ENCODE measurements at places on chromosomes 7 and 10.
A peak's percentile ranks its signal among the peaks of the same experiment; 100 is the strongest.

DNA sequence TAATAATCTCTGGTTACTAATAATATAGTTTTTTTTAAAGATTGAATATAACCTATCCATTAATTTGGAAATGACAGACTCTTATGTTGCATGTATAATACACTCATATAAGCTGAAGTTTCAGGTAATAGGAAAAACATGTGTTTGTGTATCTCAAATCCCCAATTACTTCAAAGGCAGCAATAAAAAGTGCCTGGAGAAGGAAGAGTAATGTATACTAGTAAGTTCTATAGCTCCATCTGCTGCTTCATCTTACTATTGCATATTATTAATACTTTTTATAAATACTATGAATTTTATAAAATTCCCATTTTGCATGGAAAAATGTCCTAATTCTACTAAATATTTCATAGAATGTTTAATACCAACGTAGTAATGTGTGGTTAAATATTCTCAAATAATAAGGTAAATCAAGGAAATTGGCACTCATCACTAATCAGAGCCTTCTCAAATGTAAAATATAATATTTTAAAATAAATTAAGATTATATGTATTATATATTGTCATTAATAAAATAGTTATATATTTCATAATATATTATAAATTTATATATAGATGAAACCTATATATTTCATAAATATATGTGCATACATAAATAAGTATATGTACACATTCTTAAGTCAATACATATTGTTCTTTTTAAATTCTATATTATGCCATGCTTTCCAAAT lies 311.9 kb downstream of the HGF start:
- peak; percentile 36 for DNase-seq

DNA sequence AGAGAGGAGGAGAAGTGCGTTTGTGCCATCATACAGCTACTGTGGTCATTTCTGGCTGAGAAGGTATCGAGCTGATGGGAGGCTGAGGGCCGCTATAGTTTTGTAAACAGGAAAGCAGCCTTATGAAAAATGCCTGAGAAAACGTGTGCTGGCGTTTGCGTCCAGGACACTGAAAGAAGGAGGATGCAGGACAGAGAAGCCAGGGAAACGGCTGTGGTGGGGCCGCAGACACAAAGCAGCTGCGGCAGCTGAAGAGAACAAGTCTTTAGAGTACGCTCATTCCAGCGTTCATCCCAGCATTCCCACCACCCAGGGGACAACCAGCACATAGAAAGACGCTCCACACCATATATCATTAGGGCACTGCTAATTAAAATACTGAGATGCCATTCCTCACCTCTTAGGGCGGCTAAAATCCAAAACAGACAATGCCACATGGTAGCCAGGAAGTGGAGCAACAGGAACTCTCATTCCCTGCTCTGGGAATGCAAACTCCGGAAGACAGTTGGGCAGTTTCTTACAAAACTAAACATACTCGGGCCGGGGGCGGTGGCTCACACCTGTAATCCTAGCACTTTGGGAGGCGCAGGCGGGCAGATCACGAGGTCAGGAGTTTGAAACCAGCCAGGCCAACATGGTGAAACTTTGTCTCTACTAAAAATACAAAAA lies 18.4 kb downstream of the GNA12 start:
- no peak for DNase-seq

DNA sequence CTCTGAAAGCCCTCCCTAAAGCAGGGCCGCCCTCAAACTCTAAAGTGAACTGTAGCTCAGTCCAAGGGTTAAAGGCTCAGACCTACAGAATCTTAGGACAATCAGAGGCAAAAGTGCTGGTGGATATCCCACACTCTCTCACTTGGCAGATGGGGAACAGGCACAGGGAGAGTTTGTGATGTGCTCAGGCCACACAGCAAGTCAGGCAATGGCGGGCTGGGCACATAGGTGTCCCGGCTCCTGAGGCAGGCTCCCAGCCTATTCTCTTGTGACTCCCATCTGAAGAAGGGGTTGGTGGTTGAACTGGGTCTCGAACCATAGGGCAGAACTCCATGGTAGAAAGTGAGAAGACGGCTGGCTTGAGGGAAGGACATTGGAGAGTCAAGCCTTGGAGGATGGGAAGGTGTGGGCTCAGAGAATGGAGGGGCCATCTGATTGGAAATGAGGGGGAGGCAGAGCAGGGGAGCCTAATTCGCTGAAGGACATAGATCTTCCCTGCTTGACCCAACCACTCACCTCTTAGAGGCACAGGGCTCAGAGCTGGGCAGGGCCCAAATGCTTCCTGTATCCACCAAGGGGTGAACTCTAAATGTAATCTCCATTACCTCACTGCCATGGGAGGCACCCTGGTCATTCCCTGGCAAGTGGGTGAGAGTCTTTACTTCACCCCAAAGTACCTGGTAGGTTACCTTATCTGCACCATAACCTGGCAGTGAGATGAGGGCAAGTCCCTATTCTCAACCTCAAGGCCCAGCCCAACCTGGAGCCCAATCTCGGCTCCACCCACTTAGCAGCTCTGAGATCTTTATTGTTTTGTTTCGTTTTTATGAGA lies 4.9 kb upstream of the ZMIZ1 start:
- no peak for DNase-seq

- DNase-seq: no peak
These were observed 662.6 kb upstream of the TEX47 start for GRCh38 chr7:89458114-89458513.

GRCh38 chr7:27895551-27895950 lies 155.6 kb downstream of the TAX1BP1 start:
- DNase-seq: peak; percentile 48

DNA sequence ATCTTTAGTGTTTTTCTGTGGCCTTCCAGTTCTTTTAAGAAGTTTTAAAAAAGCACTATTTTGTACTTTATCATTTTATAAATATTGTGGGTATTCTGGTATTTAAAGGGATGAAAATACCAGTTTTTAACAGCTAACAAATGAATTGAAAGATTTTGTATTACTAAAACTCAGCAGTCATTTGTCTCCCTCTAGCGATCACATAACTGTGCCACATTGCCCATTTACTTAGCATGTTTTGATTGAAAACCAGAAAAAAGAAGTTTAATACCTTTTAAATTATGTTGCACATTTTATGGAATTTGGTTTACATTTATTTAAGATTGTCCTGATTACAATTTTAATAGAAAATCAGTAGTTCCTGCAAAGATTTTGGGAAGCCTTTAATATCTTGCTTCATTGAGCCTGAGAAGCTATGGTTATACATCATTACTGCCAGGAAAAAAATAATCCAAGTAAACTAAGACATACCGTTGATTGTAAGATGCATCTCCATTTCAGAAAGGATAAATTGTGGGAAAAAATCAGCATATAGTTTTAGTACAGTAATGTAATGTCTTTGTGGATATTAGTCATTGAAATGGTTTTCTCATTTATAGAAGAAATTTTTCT lies 34.9 kb downstream of the TAX1BP1 start:
- DNase-seq: peak; percentile 49

GRCh38 chr10:74901301-74901700 lies 74.9 kb downstream of the KAT6B start:
- DNase-seq: no peak

- no peak for DNase-seq
These were observed 135.8 kb downstream of the KCNMA1 start for GRCh38 chr10:77501846-77502261.

GRCh38 chr7:142585425-142585824 lies 163.8 kb upstream of the PRSS1 start:
- DNase-seq: no peak

GRCh38 chr7:132782777-132783640 lies 206.7 kb upstream of the PLXNA4 start:
- no peak for DNase-seq

DNA sequence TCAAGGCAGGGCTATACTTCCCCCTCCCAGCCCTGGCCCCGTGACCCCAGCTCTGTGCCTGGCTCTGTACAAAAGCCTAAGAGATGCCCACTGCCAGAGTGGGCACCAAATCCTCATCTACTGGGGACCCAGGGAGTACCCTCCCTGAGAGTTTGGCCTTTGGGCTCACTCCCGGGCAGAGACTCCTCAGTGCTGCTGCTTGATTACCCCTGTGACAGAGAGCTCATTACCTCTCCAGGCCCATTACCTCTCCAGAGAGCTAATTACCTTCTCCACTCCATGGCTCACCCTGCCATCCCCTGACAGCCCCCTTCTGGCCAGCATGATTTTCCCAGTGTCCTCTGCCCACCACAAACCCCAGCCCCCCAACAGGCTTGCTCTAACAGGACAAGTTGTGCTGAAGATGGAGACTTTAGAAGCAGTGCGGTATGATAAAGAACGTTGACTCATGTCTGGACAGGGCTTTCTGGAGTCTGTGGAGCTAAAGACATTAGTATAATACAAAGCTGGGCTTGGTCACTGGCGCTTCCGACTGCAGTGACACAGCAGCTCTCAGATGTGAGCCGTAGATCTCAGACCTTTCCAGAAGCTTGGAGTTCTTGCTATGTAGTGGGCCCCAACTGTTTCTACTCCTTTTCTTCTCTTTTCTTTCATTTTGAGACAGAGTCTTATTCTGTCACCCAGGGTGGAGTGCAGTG lies 111.3 kb upstream of the KCTD7 start:
- no peak for DNase-seq

DNA sequence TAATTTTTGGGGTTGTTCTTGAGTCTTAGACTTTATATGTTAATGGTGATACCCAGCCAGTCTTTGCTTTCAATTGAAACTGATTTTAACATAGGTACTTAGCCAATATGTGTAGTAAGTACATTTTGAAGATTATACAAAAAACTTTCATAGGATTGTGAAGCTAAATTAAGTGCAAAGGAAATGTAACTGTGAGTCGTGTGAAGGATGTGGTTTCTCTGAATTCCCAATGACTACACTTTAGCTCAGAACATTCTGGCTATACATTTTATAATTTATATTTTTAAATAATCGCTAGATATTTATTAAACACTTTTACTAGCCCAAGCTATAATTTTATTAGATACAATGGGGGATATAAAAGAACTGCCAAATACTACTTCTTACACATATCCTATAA lies 359.3 kb downstream of the PCLO start:
- DNase-seq: no peak

- no peak for DNase-seq
These were observed 124.7 kb upstream of the CTBP2 start for GRCh38 chr10:125284875-125285597.

- DNase-seq: no peak
These were observed 30.0 kb upstream of the TNRC18 start for GRCh38 chr7:5453566-5454075.

GRCh38 chr7:103686763-103687162 lies 240.8 kb upstream of the SLC26A5 start:
- DNase-seq: no peak

- peak; percentile 39 for DNase-seq
These were observed 10.2 kb upstream of the ZFYVE27 start for GRCh38 chr10:97726636-97727178.

- no peak for DNase-seq
These were observed 37.1 kb downstream of the COL26A1 start for GRCh38 chr7:101399759-101400158.

DNA sequence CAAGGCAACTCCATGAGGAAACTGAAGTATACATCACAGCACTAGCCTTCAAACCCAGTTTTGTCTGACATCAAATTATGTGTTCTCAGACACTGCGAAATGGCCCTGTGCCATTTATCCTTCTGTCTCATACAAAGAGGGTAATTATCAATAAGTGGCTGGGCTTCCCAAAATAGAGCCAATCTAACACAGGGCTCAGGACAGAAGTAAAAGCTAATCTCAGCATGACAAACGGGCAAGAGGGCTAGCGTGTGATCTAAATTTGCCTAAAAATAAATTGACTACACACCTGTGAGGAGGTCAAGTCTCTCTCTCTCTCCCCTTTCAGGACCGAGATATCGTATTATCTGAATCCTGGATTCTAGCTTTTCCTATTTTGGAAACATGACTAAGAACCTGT lies 67.2 kb downstream of the DGKB start:
- no peak for DNase-seq

- no peak for DNase-seq
These were observed 897.8 kb upstream of the PHF14 start for GRCh38 chr7:10075866-10076265.

DNA sequence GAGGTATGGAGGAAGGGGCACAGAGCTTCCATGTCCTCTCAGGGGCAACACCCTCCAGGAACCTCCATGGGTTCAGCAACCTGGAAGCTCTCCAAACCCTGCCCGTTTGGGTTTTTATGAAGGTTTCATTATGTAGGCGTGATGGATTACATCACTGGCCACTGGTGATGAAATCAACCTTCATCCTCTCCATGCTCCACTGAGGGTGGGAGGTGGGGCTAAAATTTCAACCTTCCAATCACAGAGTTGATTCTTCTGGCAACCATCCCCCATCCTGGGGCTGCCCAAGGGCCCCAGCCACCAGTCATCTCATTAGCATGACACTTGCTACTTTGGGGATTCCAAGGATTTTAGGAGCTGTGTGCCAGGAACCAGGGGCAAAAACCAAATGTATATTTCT lies 90.1 kb downstream of the TEX36 start:
- DNase-seq: no peak

GRCh38 chr7:129073738-129074137 lies 18.8 kb upstream of the TNPO3 start:
- no peak for DNase-seq

DNA sequence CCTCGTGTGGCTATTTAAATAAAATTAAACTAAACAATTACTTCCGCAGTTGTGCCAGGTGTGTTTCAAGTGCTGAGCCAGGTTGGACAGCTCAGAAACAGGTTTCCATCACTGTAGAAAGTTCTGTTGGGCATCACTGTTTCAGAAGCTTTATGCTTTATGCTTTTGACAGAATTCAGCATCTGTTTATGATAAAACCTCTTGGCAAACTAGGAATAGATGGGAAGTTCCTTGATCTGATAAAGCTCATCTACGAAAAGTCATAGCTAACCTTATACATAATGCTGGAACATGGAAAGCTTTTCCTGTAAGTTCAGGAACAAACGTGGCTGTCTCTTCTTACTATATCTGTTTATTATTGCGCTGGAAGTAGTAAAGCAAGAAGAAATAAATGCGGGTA lies 143.4 kb downstream of the DOCK1 start:
- DNase-seq: no peak

GRCh38 chr7:50782375-50783208 lies at the start of gene GRB10:
TSS of gene GRB10 (minus strand) at chr7:50782896. CDS start at chr7:50732322, 50,574 bp downstream.
- no peak for DNase-seq

DNA sequence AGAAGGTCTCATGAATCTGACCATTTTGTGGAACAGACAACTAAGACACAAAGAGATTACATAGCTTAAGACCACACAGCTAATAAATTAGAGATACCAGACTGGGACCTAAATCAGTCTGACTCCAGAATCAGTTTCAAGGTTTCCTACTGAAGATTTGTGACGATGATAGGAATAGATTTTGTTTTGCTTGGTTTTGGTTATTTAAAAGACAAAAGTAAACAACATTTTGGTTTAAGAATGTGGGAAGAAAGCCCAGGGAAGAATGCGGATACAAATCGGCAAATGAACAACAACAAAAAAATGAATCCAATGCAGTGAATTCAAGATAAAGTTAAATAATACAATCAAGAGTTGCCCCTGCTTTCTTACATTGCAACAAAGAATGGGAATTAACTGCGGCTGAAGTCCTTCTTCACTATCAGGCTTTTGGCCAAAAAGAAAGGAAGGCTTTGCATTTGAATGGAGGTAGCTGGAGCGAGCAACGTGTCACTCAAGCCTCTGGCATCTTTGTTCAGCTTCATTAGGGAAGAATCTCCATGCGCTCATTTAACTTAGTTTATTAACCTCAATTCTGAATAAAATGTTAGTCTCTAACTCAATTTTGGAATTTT lies 210.8 kb downstream of the ADAM12 start:
- no peak for DNase-seq

- DNase-seq: no peak
These were observed 365.9 kb downstream of the INHBA start for GRCh38 chr7:41336981-41337380.

Data from AML-193 (cell line).